ENCODE measurements at places on chromosomes 4 and X.

- no peak for DNase-seq
Measured at GRCh38 chr4:94880956-94881355, 123.2 kb downstream of the BMPR1B start.

DNA sequence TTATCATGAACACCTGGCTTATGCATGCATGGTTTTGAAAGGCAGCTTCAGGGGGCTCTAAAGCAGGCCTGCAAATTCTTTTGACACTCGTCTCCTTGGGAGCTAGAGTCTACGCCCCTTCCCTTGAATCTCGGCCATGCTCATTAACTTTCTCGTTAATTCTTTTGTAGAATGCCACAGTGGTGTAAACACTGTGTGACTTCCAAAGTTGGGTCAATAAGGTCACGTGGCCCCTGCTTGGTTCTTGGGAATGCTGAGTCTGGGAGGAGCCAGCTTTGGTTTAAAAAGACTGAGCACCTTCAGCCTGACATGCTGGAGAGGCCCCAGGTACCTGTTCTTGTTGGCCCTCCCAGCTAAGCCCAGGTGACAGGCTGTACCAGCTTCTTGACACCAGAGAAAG is 228.4 kb downstream of the DHRSX start:
- DNase-seq: no peak

- no peak for DNase-seq
Measured at GRCh38 chrX:95383778-95384177, 1300.9 kb upstream of the DIAPH2 start.

GRCh38 chr4:78654807-78655206 is 103.2 kb downstream of the ANXA3 start:
- DNase-seq: no peak

GRCh38 chrX:148562846-148563245 is 62.4 kb downstream of the AFF2 start:
- DNase-seq: no peak

DNA sequence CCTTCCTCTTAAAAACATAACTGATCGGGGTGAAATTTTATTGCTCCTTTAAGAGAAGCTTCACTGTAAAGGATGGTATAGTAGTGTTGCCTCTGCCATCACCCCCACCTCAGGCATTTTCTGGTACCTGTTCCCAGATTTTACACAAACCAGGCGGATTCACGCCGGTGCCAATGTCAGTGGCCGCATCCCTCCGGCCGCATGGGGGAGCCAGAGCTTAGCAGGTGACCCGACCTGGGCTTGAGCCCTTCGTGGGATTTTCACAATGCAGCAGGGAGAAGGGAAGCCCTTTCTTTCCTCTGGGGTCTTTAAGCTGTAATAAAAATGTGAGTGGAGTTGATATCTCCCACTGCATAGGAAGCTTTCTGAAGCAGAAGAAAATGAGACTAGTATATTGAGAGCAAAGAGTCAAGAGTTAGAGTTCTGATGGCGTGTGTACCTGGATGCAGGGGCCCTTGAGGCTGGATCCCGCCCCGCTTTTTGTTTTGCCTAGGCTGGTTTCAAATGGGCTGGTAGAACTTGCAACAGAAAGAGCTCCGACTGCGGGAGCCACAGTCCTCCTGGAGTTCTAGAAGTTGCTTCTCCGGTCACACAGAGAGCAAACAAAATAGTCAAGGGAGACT is 59.4 kb downstream of the POLR2B start:
- DNase-seq: peak; percentile 44

DNA sequence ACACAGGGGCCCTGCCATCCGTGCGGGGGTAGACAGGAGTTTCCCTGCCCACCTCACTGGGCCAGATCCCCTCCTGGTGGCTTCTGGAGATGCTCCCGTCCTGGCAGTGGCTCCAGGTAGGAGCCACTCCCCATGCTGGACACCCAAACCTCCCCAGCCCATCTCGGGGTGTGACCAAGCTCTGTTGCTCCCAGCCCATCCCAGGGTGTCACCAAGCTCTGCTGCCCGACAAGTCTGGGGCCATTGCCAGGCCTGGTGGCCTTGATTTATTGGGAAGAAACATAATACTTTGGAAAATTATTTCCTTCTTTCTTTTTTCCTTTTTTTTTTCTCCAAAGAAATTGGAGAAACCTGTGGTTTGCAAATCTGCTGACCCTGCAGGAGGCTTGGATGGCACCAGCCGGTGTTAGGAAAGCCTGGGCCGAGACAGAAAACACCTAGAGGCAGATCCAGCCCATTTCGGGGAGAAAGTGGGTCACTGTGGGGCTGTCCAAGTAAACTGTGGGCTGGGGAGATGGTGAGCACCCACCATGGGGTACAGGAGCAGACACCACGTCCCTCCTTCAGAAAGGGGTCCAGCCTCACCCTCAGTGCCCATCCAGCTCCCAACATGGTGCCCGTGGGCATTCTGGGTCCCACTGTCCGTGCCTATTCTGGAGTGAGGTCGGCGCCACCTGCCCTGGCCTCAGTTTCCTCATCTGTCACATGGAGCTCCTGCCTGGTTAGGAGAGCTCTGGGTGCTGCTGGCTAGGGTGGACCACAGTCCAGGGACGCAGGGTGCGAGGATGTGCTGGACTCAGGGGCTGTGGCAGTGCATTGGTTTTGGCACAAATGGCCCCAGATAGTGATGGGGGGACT is 59.4 kb upstream of the ADRA2C start:
- DNase-seq: no peak

DNA sequence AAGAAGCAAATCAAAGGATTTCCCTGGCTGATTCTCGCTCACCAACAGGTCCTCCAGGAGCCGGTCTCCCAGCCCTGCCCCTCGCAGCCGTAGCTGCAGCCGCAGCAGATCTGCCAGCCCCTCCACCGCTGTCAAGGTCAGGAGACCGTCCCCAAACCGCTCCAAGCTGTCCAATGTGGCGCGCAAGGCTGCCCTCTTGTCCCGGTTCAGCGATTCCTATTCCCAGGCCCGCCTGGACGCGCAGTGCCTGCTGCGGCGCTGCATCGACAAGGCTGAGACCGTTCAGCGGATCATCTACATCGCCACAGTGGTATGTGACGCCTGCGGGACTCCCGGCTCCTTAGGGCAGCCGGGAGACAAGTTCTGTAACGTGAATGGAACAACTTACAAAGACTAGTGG is 25.6 kb downstream of the SPATA18 start:
- DNase-seq: no peak

- DNase-seq: no peak
Measured at GRCh38 chrX:8749697-8750096, 17.8 kb upstream of the ANOS1 start.

GRCh38 chr4:119615068-119615719 is 13.4 kb downstream of the PDE5A start:
- no peak for DNase-seq

- DNase-seq: no peak
Measured at GRCh38 chr4:121219227-121219626, 55.1 kb upstream of the TNIP3 start.

DNA sequence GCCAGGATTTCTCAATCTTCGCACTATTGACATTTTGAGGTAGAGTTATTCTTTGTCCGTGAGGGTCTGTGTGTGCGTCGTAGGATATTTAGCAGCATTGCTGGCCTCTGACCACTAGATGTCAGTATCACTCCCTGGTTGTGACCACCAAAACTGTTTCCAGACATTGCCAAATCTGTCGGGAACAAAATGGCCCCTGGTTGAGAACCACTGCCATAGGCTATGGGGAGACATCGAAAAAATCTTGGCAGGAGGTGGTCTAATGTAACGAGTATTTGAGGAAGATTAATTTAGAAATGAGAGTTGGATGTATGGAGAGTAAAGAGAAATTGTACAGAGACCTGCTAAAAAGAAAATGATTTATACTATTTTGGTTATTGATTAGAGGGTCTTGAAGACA is 108.4 kb downstream of the DOCK11 start:
- peak; percentile 74 for DNase-seq

- DNase-seq: no peak
Measured at GRCh38 chr4:21960793-21961192, 12.2 kb upstream of the KCNIP4 start.
